Left kidney (tissue), 8 donors: ENCODE measurements at places on chromosomes 5 and 9. TPM values are rescaled to one million over a fixed set of nuclear protein-coding genes. Genes with fewer than 3 reads are reported as not detected.

The NUTM2F gene
- polyA plus RNA-seq, result not detected

DNA sequence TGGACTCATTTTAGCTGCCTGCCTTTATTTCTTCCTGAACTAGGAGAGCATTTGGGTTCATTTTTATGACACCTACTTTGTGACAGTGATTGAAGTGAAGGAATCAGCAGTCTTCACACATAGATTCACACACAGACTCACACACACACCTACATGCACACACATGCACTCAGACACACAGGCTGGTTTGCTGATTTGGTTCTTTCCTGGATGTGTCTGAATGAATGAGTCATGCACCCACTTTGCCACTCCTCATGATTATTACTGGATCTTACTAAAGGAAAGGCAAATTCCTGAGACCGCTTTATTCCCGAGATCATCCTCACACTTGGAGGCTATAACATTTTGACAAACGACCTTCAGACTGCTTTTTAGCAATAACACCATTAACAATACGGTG, 529.5 kb downstream of the AGTPBP1 start:
- DNase-seq, result no peak

DNA sequence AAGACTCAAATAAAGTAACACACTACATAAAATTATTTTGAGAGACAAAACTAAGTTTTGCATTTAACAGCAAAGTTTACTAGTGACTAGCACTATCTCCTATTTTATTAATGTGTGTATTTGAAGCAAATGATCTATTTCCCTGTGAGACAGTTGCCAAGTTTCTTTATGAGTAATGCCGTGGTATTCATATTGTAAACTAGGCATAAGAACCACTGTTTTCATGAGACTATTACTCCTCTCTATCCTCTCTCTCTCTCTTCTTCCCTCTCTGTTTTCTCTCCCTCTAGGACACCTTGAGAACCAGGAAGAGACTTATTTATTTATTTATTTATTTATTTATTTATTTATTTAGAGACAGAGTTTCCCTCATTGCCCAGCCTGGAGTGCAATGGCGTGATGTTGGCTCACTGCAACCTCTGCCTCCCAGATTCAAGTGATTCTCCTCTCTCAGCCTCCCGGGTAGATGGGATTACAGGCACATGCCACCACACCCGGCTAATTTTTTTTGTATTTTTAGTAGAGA, 61.1 kb downstream of the MLANA start:
- no peak for DNase-seq

DNA sequence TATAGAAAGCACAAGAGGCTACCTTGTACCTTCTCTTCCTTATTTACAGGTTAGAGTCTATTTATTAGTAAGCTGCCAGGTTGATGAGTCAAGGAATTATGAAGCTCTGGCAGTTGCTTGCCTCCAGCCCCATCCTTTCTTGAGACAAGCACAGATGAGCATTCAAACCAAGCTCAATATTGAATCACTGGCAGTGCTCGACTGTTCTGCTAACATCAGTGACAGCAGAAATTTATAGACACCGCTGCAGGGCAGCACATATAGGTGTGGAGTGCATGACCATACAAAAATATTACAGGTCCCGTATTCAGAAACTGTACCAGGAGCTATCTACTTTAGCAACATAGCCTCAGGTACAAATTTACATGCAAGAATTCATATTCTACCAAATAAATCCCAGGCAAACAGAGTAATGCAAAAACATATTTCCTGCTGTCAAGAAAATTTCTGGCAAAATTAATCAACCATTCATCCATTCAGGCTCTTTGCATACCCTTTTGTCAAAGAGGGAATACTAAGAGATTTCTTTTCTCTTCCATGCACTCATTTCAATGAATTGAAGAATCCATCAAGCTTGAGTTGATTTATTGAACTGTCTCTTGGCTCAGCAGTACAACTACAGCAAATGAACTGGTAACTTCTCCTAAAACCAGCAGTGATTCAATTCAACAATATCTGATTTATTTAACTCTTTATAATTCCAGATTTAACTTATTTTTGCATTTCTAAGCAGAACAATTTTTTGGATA, 26.9 kb upstream of the PCA3 start:
- no peak for DNase-seq

The FBXL17 gene
- polyA plus RNA-seq, result 32.5 TPM

GRCh38 chr9:108671794-108672193, 184.0 kb downstream of the ACTL7B start:
- no peak for DNase-seq

DNA sequence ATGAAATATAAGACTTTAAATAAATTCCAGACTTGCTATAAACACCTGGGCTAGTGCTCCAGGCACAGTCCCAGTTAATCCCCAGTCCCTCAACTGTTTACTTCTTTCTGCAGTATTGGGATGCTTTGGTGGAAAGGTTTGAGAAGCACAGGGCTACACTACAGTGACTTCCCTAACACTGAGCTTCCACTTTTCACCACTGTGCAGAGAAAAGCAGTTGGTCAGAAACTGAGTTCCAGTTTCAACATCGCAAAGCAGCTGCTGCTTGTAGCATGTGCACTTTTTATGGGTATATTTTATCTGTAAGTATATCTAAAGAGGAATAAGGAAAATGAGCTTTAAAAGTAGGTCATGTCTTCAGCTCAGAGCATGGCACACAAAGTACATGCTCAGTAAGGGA, 339.7 kb downstream of the NTRK2 start:
- DNase-seq, result no peak

- DNase-seq, result no peak
Observed at GRCh38 chr5:57598756-57599155, 116.1 kb upstream of the ACTBL2 start.

GRCh38 chr9:118295413-118295812, 591.2 kb downstream of the TLR4 start:
- DNase-seq, result no peak

GRCh38 chr9:90539286-90539685, 103.3 kb downstream of the DIRAS2 start:
- no peak for DNase-seq

The HTR1A gene
- polyA plus RNA-seq, result not detected

The PRRC2B gene
- 189 TPM for polyA plus RNA-seq
